HTR-8/SVneo (cell line): ENCODE measurements at places on chromosomes 3 and 15.

DNA sequence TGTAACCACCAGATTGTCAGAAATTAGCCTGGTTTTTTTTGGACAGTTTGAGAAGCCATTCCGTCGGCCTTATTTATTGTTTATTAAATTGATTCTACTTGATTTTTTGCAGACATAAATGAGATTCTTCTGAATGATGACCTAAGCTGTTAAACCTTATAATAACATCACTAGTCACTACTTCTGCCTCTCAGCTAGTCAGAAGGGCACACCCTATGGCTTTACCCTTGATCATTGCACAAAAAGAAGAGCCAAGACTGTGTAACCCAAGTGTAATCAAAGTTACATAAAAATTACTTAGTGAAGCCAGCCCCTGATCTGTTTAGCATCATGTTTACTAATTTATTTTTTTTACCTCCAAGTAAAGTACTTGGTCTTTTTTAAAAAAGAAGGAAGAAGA lies 64.3 kb downstream of the CHL1 start:
- no peak for DNase-seq

- DNase-seq = no peak
Measured at GRCh38 chr3:129003578-129004112, 2.5 kb downstream of the EFCC1 start.

DNA sequence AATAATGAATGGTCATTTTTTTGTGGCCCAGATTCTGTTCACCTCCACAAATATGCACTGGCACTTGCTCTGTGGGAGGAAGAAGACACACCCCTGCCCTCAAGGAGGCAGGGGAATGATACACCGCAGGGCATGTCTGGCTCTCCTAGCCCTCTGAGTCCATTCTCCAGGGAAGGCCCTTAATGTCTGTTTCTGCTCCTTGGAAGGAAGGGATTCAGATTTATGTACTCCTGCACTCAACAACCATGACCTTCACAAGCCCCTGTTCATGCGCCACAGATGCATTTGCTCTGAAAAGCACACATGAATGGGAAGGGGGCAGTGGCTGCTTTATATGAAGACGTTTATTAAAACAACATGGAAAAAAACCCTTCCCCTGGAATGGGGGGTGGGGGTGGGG lies 333.8 kb downstream of the EPHB1 start:
- DNase-seq = no peak

- no peak for DNase-seq
Measured at GRCh38 chr15:93500155-93500554, 411.1 kb upstream of the RGMA start.

DNA sequence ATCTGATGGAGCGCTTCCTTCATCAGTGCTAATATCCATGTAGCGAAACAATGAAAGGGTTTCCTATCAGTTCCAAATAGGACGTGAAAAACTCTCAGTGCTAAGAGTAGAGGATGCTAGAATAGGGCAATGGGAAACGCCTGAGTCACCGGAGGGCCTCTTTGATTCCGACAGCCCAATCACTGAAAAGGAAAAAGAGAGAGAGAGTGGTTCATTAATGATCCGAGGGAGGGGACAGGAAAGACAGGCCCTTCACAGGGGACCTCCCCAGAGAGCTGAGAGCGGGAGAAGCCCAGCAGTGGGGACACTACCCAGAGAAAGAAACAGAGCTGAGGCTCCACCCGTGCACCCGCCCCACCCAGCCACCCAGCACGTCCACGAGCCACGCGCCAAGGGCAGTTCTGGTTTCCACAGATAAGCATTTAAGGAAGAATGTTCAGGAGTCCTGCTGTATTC lies 76.9 kb downstream of the RPN1 start:
- DNase-seq = no peak
